ENCODE measurements at places on chromosomes 7 and 10.

GRCh38 chr7:8408871-8409270 is 24.5 kb upstream of the NXPH1 start:
- DNase-seq: no peak

DNA sequence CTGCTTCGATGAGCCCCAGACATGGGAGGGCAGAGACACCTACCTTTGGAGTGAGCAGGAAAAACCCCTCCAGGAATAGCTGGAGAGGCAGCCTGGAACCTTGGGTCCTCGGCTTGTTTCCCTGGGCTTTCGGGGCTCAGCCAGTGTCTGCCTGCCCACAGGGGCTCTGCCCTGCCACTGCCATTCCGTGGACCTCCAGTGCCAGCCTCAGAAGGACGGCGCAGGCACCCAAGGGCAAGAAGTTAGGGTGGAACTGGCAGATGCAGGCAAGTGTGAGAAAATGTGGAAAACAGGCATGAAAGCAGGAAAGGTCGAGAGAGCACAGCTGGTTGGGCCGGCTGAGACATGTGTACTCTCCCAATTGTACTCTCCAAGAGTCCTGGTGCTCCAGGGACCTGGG is 281.5 kb downstream of the GRID1 start:
- no peak for DNase-seq

GRCh38 chr7:108669958-108670357 is 100.3 kb downstream of the DNAJB9 start:
- no peak for DNase-seq

GRCh38 chr10:91433620-91434019 is 23.5 kb downstream of the HECTD2 start:
- DNase-seq: no peak

- no peak for DNase-seq
Measured at GRCh38 chr10:5288359-5288758, 76.4 kb upstream of the UCN3 start.

- DNase-seq: no peak
Measured at GRCh38 chr7:108581655-108582491, 12.2 kb downstream of the DNAJB9 start.

DNA sequence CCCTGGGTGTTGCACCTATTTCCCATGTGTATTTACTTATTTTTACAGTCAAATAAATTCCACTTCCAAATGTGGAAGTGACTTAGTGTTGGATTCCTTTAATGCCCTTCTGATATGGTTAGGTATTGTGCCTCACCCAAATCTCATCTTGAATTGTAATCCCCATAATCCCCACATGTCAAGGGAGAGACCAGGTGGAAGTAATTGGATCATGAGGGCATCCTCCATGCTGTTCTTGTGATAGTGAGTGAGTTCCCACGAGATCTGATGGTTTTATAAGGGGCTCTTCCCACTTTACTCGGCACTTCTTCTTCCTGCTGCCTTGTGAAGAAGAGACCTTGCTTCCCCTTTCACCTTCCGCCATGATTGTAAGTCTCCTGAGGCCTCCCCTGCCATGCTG is 136.9 kb downstream of the SNX10 start:
- no peak for DNase-seq

DNA sequence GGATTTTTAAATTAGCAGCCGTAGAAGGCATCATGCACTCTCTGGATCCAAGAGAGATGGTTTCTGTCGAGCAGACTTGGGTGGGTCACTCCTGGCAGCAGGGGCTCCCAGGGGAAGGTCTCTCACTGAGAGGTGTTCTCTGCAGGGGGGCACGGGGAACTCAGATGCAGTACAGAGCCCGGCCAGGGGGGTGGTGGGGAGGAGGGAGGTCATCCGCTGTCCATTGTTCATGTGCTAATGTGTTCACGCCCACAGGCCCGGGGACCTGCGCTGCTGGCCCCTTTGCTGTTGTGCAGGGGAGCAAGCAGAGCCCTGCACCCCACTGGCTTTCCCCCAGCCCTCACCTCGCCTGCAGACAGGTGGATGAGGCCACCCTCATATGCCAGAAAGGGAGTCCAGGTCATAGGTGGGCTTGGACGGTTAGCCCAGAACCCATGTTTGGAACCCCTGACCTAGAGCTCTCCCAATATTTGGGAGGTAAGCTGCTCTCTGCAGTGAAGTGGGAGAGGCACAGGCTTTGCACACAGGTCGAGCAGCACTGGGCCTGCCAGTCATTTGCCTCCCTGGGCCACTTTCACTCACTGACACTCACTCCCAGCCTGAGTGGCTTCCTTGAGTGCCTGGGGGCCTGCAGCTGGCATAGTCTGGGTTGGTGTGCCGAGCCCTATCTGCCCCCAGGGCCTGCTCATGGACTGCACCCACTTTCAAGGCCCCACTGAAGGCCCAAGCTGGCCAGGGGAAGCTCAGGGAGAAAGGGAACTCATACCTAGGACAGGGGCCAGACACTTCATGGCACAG is 12.6 kb upstream of the TBRG4 start:
- no peak for DNase-seq

DNA sequence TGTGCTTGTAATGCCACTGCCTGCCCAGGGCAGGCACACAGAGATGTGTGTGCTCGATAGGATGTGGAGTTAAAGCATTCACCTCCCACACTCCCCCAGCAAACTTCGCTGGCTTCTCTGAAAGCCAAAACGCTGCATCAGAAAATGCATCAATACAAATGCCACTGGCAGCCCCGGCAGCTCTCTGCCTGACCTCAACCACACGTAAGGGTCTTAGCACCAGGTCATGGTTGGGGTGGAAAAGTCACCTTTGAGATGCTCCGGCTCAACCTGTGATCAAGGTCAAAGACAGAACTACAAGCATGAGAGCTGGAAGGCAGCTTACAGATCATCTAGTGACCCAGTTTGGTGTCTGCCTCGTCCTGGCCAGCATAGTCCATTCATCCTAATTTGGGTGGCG is 114.4 kb upstream of the NANOS1 start:
- DNase-seq: no peak

DNA sequence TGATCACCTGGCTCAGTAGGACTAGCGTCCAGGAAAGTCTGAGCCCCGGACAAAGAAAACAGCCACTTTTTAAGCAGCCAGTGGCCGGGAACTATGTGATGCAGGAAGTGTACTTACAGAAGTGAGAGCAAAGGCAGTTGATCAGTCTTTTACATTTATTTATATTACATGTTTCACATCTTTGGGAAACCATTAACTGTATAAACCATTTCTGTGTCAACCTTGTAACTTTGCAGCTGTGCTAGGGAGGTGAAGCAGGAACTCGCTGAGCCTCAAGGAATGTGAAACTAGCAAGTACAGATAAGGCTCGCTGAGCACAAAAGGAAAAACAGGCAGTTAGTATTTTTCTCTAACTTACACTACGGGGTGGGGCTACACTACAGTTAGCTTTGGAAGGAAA is 39.9 kb upstream of the HECW1 start:
- no peak for DNase-seq

- no peak for DNase-seq
Measured at GRCh38 chr10:15710455-15710854, 9.3 kb downstream of the ITGA8 start.

GRCh38 chr10:69228151-69228550 is 8.0 kb downstream of the HKDC1 start:
- DNase-seq: no peak

DNA sequence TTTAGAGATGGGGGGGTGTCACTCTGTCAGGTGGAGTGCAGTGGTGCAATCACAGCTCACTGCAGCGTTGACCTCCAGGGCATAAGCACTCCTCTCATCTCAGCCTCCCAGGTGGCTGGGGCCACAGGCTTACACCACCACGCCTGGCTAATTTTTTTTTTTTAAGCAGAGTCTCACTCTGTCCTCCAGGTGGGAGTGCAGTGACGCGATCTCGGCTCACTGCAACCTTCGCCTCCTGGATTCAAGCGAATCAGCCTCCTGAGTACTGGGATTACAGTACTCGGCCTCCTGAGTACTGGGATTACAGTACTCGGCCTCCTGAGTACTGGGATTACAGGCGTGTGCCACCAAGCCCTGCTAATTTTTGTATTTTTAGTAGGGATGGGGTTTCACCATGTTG is 23.6 kb upstream of the PPIA start:
- no peak for DNase-seq

DNA sequence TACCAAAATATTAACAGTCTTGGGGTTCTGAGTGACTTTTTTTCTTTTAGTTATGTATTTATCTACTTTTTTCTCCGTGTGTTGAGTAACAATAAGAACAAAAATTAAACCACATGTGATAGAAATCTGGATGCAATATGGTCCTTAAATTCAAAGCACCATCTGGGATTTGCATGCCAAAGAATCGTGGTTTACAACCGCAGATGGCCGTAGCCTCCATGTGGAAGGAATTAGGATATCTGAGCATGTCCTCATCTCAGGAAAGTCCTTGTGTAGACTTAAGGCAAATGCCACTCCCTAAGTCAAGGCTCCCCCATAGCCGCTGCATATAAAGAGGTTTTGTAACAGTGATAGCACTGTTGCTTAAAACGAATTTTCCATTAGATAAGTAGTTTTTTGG is 304.0 kb downstream of the ZEB1 start:
- no peak for DNase-seq

DNA sequence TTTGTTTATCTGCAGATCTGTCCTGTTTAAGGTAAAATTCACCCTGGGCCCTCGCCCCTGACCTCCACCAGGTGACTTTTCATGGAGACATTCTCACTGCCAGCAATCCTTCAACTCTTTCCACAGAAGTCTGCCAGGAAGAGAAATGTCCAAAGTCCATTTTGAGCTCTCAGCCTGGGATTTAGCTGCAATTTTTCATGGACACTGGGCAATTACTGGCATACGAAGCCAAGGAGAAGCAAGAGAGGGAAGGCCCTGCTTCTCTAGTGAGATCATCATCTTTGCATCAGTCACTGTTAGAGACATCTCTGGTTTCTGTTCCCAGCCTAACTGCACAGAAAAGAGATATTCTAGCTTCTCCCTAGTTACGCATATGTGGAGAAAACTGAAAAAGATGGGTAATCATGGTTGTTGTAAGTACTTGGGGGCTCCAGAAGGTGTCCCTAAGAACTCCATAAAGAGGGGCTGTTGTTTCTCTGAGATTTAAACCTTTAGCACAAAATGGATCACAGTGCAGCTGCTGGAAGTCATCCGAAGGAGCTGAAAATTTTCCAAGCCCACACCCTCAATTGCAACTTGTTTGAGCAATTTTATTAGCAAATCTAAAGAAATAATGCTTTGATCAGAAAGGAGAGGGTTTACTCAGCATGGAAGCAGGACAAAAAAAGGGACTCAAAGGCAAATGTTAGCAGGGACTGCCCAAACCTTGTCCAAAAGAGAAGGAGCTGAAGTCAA is 168.9 kb downstream of the SNX10 start:
- no peak for DNase-seq
